ENCODE measurements at places on chromosomes 4 and X.

DNA sequence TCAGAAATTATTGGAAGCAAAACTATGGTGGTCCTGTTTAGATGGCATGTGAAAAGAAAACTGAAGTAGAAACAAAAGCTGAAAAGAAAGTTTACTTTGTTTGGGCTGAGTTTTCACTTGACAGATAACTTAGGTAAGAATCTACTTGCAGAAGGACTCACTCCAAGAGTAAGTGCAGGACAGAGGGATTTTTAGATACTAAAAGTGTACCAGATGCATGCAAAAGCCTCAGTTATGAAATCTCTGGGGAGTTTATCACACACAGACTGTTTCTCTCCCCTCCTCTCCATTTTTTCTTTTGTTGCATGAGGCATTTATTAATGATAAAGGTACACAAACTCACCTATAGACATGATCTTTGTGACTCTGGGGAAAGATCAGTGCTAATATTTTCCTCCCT is 127.5 kb upstream of the GIMD1 start:
- DNase-seq = no peak

- no peak for DNase-seq
These were observed 77.3 kb upstream of the CLNK start for GRCh38 chr4:10761903-10762302.

GRCh38 chr4:145043306-145043705 is 54.7 kb downstream of the ANAPC10 start:
- no peak for DNase-seq

- DNase-seq = no peak
These were observed 1776.3 kb downstream of the STIM2 start for GRCh38 chr4:28636971-28637370.

- DNase-seq = no peak
These were observed 149.4 kb upstream of the CHRDL1 start for GRCh38 chrX:110944751-110945675.

GRCh38 chrX:64427281-64427680 is 32.0 kb upstream of the MTMR8 start:
- DNase-seq = no peak

- no peak for DNase-seq
These were observed 492.6 kb downstream of the SPOCK3 start for GRCh38 chr4:166741742-166742141.

- DNase-seq = no peak
These were observed 774 bp downstream of the ZCCHC4 start for GRCh38 chr4:25313201-25313895.

- DNase-seq = no peak
These were observed 9.3 kb downstream of the TKTL1 start for GRCh38 chrX:154304846-154305245.

- peak; percentile 16 for DNase-seq
These were observed 32.5 kb upstream of the AADAT start for GRCh38 chr4:170122252-170122651.

GRCh38 chr4:121822047-121822446 is 1.6 kb downstream of the CCNA2 start:
- no peak for DNase-seq

DNA sequence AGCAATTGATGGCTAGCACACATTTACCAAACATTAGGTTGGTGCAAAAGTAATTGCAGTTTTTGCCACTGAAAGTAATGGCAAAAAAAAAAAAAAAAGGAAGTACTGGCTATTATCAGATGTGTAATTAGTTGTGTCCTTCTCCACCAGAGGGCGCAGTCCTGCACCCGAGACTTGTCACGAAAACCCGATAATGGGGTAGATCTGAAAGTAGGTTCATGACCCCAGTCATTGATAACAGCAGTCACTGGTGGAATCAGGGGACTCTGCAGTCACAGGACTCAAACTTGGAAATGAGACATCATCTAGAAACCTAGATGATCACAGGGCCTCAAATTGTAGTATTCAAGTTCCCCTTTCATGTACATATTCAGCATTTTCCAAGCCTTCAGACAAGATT is 13.1 kb upstream of the ACOT9 start:
- DNase-seq = peak; percentile 85

GRCh38 chr4:186839122-186840037 is 115.7 kb upstream of the FAT1 start:
- peak; percentile 32 for DNase-seq

DNA sequence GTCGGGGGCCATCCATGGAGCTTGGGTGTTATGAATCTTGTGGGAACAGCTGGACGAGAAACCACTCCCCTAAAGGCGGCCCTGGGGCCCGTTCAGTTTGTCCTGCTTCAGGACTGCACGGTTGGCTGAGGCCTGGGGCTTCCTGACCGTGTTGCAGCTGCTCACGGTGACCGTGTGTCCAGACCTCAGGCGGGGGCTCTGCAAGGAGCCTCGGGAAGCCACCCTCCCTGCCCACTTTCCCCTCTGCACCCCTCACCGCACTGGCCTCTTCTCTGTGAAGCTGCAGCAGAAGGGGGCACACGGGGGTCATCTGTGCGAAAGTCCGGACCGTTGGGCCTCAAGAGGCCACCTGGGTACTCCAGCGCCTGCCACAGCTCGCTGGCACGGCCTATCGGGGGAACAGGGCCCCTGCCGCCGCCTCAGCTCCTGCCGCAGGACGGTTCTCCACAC is 29.4 kb downstream of the UVSSA start:
- no peak for DNase-seq

GRCh38 chrX:92231391-92231790 is 452.2 kb downstream of the PCDH11X start:
- DNase-seq = no peak

- no peak for DNase-seq
These were observed 815 bp downstream of the FAM53A start for GRCh38 chr4:1683261-1683735.

DNA sequence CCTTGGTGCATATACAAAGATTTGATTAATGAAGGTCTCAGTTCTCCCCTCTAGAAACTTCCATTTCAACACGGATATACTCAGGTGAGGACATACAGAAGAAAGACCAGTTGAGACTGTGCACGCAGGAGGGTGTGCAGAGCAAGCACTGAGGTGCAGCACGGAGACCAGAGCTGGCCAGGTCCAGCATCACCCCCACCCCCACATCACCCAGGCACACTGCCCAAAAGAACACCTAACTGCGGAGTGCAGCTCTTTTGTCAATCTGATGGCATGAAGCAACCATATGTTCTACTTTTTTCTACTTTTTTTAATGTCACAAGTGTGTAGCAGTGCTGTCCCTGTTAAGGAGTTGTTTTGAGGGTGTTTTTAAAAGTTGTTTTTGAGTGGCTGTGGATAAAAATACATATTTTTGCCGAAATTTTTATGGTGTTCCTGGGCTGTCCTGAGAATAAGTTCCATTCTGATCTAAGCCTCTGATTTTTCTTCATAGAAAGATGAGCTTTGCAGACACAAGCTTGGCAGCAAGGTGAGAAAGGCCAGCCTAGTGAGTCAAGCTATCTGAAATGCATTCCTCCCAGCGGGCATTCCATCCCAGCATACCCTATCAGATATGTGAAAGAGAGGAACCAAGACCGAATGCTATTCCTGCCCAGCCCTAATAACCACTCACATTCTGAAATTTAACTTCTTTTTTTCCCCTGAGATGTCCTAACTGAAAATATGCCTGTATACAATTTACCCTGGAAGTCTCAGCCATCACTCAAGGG is 173.7 kb downstream of the PTTG2 start:
- DNase-seq = no peak

GRCh38 chr4:156969101-156969500 is 2.5 kb downstream of the PDGFC start:
- DNase-seq = no peak

- DNase-seq = no peak
These were observed 93.3 kb downstream of the TIGD2 start for GRCh38 chr4:89204624-89205023.

DNA sequence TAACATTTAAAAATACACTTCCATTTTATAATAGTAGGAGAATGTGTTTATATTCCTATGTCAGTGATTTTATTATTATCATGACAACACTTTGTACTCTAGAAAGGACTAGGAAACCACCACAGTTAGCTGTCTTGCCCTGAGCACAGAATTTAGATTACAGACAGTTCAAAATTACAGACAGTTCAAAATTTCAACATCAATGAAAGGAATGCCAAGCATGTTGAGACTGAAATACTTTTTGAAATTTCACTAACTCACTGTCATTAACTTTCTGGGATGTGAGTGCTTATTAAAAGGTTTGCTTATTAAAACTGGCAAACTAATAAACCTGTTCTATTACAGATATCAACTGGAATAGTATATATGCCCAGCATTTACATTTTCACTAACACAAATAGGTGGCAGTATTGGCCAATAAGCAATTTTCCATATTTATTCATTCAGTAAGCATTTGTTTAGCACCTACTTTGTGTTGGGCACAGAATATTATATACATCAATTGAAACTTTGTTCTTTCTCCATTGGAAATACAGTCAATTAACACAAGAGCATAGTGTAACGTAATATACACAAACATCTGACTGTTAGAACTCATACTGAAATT is 179.4 kb downstream of the FBXW7 start:
- no peak for DNase-seq

GRCh38 chr4:76658231-76659102 is 223.4 kb downstream of the SHROOM3 start:
- DNase-seq = no peak

GRCh38 chr4:13215560-13215959 is 268.6 kb downstream of the RAB28 start:
- DNase-seq = no peak

DNA sequence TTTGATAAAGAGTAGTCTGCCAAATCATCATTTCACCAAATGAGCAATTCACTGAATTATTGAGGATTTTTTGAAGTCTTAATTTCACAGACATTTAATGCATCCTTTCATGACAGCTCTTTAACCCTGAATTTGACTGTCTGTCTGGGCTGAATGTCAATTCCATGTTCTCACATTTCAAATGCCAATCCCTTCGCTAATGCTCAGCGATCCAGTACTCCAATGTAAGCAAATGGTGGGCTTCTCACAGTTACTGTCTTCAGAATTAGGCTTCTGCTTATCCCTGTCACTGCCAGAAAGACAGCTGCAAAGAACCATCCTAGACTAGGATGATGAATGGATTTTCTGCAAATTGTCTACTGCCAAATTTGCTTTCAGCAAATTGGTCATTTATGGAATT is 36.2 kb upstream of the USP38 start:
- no peak for DNase-seq

- DNase-seq = peak; percentile 35
These were observed 552 bp downstream of the NKRF start for GRCh38 chrX:119605464-119606279.

GRCh38 chrX:154000051-154000450 is 19.7 kb downstream of the IRAK1 start:
- no peak for DNase-seq

DNA sequence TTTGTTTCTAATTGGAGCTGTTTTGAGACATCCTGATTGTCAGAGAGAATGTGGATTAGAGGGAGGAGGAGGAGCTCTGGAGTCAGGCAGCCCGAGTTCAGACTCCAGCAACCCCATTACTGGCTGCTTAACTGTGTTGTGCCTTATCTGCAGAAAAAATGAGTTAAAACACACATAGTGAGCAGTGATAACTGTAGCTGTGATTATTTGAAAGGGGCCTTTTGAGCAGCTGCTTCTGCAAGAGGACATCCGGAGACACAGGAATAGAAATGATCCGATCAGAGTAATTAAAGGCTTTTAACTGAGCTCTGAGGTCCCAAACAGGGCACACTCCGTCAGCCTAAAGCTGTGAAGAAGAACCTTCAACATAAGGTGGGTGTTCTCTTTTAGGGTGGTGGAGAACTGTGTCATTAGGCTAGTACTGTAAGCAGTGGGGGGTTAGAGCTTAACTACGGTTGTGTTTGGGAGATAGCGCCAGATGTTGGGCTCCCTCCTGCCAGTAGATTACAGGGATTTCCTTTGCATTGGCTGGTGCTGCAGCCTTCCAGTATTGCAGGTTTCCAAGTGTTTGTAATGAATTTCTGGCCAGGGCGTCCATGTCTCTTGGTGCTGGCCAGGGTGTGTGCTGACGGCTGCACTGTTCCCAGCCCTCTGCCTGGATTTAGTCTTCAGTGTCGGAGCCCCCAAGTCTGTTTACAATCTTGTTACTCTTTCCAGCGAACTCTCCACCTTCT is 24.3 kb downstream of the ADD1 start:
- peak; percentile 49 for DNase-seq
